Fibroblast of gingiva (primary cell): ENCODE measurements at places on chromosomes 4 and X.
A peak's percentile ranks its signal among the peaks of the same experiment; 100 is the strongest.

GRCh38 chr4:149841686-149842085, 26.0 kb upstream of the IQCM start:
- DNase-seq: no peak

- DNase-seq: no peak
These were observed 134.9 kb downstream of the C4orf33 start for GRCh38 chr4:129230846-129231245.

GRCh38 chrX:2325076-2325784, 175.5 kb downstream of the DHRSX start:
- DNase-seq: peak; percentile 17

- DNase-seq: no peak
These were observed 76.6 kb downstream of the DCK start for GRCh38 chr4:71070015-71070414.

- DNase-seq: no peak
These were observed 390.0 kb upstream of the GALNT7 start for GRCh38 chr4:172778583-172778982.

DNA sequence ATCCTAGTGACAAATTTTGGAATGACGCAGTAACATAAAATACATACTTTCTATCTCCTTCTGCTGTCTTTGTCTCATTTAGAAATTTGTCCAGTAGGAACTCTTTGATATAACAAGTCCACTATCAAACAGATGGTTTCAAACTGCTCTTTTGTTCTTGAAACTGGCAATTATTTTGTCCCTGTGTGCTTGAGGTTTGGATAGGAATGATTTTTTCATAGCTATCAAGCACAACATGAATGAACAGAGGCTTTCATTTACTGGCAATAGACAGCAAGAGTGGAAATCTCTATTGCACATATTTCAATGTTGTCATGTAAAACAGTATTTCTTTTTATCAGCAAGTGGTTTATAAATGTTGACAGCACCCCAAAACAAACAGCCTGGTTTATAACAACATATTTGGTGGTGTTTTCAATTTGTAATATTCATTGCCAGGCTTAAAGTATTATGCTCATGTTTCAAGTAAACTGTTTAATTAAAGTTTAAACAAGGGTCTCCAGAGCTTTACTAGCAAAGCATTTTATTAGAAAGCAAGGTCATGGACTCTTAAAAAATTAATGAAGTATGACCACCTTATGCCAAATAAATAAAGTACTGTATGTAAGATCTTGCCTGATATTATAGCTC, 60.0 kb downstream of the TIGD2 start:
- no peak for DNase-seq

GRCh38 chrX:80316526-80316925, 103.7 kb upstream of the TENT5D start:
- no peak for DNase-seq

DNA sequence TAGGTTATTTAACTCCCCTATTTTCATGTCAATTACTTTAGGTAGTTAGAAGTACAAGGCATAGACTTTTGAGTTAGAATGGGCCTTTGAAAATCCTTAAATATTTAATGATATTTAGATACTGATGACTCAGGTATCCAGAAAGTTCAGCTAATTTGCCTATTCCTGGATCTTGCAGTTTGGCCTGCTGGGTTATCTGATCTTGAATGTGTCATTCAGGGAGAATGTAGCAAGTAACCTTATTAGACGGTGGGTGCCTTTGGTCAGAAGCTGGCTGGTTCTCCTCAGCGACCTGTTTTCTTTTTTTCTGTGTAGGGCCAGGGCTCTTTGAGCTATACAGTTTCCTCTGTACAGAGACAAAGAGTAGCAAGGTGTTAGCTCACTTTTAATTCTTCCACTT, 42.0 kb downstream of the MTM1 start:
- DNase-seq: no peak

- no peak for DNase-seq
These were observed 84.0 kb upstream of the JADE1 start for GRCh38 chr4:128725405-128726055.

- no peak for DNase-seq
These were observed 506.9 kb downstream of the MID1IP1 start for GRCh38 chrX:39308126-39308525.

DNA sequence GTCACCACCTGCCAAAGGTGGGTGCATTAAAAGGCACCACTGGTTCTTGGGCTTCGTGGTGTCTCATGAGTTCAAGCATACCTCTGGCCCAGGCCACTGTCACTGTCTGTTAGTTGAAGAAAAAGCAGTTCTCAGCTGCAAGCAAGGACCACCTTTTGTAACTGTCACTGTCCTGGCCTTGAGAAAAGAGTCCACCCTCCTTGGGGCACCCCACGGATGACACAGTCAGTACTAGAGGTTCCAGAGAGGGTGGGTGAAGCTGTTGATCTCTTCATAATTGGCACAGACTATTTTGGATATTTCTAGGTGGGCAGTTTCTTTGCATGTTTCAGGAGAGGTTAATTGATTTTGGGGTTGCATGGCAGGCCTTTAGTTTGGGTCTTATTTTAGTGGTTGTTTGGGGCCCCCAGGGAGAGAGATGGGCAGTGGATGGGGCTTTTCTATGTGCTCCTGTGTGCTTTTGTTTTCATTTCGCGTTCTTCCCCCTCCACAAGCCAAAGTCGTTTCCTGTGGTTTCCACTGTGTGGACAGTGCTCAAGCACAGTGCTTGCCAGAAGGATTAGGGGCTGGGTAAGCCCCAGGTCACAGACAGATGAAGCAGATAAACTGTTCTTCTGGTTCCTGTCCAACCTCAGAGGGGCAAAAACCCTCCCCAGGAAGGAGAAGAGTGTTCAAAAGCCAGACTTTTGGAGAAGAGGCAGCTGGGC, 156.2 kb upstream of the PPP1R2C start:
- DNase-seq: no peak

GRCh38 chr4:6352031-6352692, 82.5 kb downstream of the WFS1 start:
- no peak for DNase-seq

GRCh38 chrX:150035531-150035930, 97.2 kb upstream of the EOLA2 start:
- no peak for DNase-seq

- DNase-seq: no peak
These were observed 494.5 kb downstream of the BCOR start for GRCh38 chrX:39603230-39603629.

DNA sequence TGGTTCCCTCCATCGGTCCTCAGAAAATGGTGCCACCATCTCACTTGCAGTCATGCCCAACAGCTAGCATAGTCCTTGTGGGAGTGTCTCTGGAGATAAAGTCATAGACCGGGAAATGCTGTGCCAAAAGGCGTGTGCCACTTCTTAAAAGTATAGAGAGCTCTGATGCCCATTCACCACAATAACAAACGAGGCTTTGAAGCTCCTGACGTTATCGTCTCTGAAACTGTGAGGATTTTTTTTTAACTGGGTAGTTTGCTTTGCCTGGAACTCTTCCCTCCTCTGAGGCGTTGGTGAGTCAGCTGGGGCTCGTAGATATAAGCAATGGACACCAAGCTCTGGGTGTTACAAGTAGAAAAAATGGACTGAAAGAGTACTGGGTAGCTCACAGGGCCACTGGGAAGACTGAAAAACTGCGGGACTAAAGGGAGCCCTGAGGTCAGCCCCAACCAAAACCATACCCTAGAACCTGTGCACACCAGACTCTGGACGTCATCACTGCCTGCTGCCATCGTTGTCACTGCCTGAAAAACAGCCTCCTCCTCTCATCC, 89.4 kb upstream of the TRIM2 start:
- peak; percentile 28 for DNase-seq

GRCh38 chrX:150094996-150095395, 156.7 kb upstream of the EOLA2 start:
- DNase-seq: peak; percentile 2

- DNase-seq: no peak
These were observed 83.5 kb upstream of the SPIN4 start for GRCh38 chrX:63434665-63435064.

DNA sequence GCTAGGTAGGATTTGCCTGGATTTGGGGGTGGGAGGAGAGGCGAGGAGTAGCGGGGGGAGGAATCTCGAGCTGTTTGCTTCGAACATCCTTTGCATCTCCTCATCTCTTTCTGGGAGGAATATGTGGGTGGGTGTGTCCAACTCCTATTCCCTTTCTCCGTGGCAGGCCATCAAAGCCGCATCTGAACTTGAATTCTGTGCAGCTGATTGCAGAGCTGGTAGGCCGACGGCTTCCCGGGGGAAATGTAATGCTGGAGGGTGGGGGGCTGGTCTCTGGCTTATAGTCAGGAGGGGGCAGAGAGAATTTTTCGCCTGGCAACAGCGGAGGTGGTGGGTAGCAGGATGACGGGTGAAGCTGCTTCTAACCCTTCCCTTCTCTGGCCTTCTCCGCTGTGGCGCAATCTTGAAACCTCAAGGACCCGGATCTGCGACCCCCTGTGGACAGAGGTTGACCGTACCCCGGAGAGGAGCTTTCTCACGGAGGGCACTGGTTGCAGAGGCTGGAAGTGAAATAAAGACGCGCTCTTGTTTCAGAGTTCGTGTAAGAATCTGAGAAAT, 628 bp downstream of the ZCCHC12 start:
- DNase-seq: no peak

DNA sequence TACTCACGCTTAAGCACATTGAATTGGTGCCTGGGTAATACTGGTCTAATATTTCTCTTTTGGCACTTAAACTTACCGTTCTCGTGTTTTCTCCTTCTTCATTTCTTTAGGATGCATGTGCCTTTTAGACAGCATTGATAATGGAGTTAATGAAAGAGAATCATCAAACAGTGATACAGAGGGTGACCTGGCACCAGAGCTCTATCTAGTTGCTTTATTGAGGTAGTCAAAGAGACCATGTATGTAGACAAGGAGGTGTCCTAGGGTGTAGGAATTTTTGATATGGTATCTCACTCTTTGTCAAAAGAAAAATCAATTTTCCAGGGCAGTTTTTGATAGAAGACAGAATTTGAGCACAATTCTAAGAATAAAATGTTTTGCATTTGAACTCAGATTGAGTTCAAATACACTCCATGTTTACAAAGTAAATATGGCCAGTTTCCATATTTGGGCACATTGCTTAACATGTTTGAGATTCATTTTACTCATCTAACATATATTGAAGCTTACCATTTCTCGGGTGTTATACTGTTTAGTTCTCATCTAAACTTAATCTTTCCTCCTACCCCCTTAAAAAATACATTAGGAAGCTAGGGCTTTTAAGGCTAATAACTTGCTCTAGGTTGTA, 92.0 kb downstream of the WWC2 start:
- no peak for DNase-seq

- no peak for DNase-seq
These were observed 16.6 kb downstream of the USO1 start for GRCh38 chr4:75741027-75741426.

DNA sequence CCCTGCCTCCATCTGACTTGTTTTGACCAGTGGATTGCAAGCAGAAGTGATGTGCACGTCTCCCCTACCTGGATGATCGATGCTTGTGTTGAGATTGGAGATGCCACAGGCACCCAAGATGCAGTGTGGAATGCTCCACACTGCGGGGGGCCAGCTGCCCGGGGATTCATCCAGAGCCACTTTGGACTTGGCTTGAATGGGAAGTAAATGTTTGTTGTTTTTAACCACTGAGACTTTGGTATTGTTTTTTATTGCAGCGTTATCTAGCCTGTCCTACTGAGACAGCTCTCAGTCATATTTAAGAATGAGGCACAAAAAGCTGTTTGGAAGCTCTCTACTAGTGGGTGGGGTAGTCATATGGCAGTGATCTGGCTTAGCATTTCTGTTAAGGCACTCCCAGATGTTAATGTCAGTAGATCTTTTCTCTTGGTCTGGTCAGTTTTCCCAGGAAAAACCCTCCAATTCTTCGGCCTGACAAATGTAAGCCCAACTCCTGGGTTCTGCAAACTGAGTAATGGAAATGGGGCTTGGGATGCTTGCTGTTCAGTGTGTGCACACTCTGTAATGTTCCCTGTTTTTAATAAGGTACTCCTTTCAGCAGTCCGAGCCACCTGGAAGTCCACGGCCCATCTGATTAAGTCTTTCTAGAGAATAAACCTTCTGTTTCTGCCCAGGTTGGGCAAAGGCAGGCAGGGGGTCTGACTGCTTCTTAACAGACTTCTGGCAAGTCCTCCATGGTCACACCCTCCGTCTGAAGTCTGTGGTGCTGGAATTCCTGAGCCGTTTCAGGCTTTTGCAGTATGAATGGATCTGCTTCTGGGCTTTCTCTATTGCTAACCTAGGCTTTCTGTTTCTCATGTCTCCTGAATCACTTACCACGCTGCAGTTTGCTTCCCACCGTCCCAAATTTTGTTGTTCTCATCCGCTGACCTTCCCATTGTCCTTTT, 74.8 kb downstream of the WWC2 start:
- no peak for DNase-seq

DNA sequence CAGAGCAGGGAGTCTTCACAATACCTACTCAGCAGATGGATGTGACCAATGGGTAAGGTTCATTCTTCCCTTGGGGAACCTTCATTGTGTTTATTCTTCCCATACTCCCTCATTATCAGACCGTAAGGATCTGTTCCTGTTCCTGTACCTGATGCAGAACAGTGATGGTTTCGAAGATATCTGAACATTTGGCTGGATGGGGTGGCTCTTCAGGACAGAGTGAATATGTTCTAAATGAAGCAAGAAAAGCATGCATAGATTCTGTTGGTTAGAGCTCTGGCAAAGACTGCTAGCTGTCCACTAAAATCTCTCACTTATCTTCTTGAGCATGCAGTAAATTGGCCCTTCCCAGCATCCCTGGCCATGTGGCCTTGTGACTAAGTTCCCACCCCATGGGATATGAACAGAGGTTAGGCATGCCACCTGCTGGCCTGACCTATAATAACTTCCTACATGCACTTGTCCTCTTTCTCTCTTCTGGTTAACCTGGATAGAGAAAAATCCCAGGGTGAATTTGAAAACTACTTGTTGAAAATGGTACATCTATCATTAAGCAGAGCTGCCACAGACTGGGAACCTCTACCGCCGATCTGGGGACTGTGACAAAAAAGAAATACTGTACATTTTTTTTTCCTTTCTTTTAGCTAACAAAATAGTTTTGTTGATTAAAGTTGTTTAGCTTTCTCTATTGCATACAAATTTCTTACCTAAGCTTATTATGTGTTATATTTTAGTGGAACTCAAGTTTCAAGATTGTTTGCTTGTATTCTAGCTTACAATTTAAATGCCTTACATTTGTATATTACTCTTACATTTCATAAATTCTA, 60.0 kb upstream of the BANK1 start:
- DNase-seq: peak; percentile 69

DNA sequence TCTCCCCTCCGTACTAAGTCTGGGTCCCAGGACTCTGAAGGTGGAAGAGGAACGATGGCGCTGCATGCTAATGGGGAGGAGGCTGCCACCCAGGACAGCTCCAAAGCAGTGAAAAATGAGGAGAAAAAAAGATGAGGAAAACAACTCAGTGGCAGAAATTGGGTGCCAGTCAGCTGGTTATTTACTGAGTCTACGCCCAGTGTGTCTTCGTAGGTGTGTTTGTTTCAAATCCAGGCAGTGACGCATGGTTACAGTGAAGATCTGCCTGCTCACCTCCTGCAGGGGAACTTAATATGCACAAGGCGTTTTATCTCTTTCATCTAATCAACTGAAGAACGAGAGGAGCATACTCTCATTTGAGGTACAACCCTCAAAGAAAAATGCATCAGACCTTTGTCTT, 70.9 kb upstream of the FBXW7 start:
- no peak for DNase-seq
